Activated B cell treated with CpG ODN at 0.5 μM for 24 hours (primary cell): ENCODE measurements at places on chromosomes 3 and 15.

DNA sequence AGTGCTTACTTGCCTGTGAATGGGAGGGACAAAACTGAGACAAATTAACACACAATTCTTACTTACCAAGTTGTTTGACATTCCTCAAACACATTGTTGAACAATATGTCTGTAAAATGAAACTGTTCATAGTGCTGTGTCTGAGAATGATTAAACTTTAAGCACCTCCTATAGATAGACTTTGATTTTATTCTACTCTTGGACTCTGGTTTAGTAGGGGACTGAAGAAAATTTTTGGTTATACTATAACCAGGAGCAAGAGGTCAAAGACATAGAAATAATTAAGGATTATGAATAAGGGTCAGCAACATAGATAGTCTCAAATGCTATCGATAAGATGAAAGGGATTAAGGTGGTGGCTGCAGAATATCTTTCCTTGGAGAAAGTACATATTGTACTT is 7.9 kb upstream of the MTFMT start:
- DNase-seq = no peak

GRCh38 chr3:32303977-32304881 is 65.7 kb downstream of the CMTM8 start:
- no peak for DNase-seq

DNA sequence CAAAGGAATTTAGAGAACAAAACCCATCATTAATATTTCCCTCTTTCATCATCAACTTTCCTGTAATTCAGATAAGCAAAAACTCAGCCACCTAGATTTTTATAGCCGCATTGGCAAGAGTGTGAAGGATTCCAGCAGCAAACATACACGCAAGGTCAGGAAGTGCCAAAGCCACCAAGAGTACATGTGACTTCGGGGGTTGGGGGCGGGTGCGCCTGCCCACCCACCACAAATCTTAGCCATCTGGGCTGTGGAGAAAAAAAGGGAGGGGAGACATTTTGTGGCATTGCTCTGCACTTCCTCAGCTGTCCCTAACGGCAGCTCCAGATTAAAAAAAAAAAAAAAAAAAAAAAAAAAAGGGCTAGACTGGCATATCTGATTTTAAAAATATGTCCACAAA is 148.4 kb downstream of the TNIK start:
- DNase-seq = no peak

DNA sequence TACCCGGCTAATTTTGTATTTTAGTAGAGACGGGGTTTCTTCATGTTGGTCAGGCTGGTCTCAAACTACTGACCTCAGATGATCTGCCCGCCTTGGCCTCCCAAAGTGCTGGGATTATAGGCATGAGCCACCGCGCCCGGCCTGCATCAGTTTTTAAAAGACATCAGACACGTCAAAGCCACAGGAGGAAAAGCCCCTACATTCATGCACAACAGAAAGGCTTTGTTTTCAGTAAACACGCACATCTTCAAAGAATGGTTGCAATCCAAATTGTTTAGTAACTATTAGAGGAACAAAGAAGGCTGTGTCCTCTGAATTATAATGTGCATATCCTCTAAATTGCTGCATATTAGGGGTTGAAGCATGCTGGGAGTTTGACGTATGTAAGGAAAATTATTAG is 53.3 kb downstream of the BTD start:
- DNase-seq = no peak

DNA sequence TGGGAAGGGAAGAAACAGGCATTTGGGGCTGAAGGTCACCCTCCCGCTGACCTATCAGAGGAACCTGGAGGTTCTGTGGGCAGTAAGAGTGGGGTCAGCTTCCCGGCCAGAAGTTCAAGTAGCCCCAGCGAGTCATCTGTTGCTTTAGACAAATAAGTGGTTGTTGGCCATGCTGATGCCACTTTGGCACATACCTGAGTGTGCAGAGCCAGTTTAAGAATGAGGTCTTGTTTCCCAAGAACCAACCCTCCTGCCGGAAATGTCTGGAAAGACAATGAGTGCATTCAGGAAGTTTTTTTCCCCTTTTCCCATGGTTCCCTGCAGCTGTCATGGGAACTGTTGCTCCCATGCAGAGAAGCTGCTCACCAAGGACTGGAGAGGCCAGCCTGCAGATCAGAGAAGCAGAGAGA is 166.7 kb downstream of the ZNF621 start:
- DNase-seq = no peak

GRCh38 chr15:77599899-77600298 is 32.8 kb downstream of the LINGO1 start:
- DNase-seq = no peak

- DNase-seq = no peak
Observed at GRCh38 chr3:102089904-102090720, 240.8 kb downstream of the NFKBIZ start.

GRCh38 chr15:38535491-38536200 is 29.0 kb downstream of the RASGRP1 start:
- no peak for DNase-seq
